ENCODE measurements at places on chromosomes 4 and X.

DNA sequence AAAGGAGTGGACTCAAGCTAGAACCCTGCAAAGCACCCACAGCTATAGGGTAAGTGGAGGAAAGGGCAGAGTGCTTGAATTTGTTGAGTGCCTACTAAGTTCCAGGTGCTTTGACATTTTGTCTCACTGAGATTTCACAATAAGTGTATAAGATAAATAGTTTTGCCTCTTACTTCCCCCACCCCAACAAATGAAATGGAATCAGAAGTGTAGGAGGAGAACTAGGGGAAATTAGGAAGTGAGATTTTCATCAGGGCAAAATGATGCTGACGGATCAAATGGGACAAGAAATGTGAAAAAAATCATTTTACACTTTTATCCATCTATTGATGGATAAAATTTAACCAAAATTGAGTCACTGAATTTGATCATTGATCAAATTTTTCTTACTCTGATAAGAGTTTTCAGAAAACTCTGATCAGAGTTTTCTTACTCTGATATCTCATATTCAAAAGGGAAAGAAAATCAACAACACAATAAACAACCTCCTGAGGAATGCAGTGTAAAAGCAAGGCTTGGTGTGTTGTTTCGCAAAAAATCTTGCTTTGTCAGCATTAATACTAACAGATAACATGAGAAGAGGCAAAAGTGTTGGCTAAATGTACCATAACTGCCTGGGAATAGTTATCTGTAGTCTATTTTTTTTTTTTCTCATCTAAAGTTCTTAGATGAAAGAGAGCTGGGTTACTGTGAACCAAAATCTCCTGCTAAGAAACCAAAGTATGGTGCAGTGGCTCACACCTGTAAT, 24.9 kb downstream of the PLAC8 start:
- DNase-seq: no peak

DNA sequence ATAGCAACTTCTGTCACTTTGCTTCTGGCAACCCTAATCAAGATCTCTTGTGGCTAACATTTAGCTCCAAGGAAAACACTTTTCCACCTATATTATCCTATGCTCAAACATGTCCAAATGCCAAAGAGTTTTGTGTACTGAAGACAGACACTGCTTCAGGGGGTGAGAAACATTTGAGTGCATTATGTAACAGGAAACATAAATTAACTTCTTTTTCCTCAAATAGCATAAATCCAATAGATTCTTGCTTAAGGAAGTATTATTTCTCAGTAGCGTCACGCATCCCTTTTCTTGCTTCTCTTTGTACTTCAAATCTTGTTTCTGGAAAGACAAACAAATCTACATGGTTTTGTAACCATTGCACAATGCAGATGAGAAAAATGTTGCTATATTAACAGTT, 839.1 kb downstream of the GLUD2 start:
- no peak for DNase-seq

- DNase-seq: no peak
These were observed 113.7 kb downstream of the SOWAHB start for GRCh38 chr4:76784237-76784636.

- DNase-seq: no peak
These were observed 9.6 kb upstream of the MRPL1 start for GRCh38 chr4:77852892-77853495.

DNA sequence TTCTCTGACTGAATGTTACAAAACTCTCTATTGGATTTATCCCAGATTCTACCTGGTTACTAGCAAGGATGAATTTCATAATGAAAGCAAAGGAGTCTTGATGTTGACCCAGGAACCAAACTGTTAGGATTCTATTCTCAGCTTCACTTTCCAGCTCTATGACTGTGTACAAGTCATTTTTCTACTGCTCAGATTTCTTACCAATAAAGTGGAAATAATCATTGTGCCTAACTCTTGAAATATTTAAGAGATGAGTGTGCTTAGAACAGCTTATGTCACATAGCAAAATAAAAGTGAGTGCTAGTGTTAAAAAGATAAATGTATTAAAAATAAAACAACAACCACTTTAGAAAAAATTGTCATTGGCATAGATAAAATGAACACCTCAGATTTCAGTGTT, 45.6 kb downstream of the EPHA5 start:
- DNase-seq: no peak

DNA sequence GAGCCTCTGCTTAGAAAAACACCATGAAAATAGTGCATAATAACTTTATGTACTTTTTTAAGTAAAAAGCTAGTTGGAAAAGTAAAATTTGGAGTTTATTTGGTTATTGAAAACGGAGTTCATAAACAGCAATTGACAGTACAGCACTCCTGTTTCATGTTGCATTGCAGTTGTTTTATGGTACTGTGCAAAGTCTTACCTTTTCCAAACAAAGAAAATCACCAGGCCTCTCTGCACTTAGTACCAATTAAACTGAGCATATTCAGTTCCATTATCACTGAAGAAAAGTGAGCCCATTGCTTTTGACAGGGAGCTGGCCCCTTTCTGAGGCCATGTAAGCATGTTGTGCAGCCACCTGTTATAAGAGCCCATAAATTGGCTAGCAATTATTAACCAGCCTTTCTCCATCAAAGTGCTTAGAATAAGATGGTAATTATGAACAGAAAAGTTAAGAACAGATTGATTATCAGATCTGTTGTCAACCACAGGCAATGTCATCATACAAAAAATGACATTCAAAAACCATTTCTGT, 376.6 kb upstream of the EMCN start:
- DNase-seq: no peak

GRCh38 chr4:34323549-34324320, 1920.6 kb downstream of the ARAP2 start:
- DNase-seq: no peak

DNA sequence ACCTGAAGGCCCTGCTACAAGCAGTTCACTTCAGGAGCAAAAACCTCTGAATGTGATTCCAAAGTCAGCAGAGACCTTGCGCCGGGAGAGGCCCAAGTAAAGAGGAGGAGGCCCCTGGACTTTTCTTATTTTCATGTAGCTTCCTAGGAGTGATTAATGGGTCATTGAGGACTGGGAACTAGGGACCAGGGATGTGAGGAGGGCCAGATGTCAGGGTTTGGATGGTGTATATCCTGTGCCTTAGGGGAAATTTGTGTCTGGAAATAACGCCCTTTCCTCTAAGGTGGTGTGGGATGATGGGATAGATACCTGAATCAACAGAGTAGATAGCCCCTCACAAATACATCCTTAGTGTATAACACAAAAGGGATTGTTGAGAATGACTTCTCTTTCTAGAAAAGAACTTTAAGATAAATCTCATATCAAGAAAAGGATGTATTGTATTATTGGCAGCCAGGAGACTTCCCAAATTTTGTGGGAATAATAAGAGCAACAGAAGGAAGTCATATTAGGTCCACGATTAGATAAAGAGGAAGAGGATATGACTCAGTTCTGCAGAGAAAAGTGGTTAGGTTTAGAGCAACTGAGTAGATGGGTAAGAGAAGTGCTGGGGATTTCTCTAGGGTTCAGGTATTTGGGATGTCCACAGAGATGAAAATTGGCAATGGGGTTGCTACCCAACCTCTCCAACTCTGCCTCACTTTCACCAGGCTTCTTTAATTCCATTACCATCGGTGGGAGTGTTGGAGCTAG, 1.1 kb downstream of the ITGB1BP2 start:
- DNase-seq: no peak

- no peak for DNase-seq
These were observed 40.4 kb upstream of the INTS6L start for GRCh38 chrX:135480076-135480475.

DNA sequence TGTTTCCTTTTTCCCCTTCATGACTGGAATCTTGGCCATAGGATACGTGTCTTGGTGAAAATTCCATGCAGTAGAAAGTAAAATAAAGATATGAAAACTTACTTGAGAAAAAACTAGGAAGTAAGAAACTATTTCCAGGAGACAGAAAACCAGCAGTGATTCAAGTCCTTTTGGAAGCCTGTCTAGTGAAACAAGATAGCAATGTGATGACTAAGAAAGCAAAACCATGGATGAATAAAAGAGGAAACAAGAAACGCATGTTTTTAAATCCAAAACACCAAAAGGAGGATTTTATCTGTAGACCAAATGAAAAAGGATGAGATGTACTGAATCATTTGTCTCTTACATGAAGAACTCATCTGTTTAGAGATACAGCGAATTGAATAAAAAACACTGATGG, 1430.0 kb downstream of the ARAP2 start:
- DNase-seq: peak; percentile 53

DNA sequence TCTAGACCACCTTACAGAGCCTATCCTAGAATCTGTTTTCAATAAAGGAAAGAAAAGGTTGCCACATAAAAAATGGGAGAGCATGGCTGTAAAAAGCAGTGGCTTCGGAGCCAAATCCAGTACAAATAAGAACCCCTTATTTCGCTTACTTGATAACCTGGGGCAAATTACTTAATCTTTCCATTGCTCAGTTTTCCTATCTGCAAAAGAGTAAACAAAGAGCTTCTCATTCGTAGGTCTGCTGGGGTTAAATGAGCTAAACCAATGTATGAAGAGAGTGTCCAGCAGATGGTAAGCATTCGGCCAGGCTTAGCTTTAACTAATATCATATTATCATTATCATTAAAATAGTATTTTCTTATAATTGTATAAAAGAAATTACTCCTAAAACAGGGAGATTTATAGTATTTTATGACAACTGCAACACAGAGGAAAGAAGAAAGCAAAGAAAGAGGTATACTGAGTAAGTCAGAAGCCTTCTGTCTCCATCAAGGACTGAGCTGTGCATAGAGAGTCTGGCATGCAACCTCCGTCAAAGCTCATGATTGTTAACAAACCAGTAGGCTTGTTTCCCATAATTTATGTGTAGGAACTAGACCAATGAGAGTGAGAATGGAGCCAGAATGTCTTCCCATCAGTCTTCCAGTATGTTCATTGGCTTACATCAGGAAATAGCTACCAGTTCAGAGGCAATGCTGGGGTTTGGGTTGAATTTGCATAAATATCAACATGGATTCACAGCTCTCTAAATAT, 364.9 kb downstream of the UNC5C start:
- no peak for DNase-seq
